ENCODE measurements at places on chromosomes 1 and 21. TPM values are rescaled to one million over a fixed set of nuclear protein-coding genes. Genes with fewer than 3 reads are reported as not detected.

DNA sequence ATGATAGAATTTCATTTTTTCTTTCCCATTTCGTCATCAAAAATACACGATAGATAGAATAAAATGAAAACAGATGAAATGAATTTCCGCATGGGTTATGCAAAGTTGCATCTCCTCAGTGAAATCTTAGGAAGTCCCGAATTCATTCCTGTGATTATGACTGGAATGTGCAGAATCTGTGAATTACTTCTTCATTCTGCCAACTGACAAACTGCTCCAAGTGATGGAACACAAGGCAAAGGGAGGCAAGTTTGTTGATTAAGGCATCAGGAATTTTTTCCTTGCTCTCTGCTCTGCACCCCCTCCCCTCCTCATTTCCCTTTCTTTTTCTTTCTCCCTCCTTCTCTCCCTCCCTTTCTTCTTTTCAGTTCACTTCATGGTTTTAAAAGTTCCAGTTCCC, 37.0 kb upstream of the ADGRL4 start:
- DNase-seq = peak; percentile 47

DNA sequence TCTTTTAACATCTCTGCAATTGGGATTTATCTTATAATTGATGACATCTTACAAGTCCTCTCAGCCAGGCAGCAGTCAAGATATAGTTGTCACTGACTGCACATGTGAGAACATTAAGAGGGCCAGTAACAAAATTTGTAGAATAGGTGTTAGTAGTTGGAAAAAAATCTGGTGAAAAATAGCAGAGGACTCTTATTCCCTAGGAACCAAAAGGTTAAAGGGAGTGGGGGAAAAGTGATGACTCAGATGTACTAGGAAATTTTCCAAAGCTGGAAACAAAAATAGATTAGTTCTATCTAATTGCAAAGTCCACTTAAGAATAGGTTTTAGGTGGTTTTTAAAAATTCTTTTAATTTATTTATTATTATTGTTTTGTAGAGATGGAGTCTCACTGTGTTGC, 3.6 kb downstream of the NUP210L start:
- DNase-seq = no peak

GRCh38 chr1:41608211-41608610, 123.7 kb upstream of the EDN2 start:
- DNase-seq = no peak

DNA sequence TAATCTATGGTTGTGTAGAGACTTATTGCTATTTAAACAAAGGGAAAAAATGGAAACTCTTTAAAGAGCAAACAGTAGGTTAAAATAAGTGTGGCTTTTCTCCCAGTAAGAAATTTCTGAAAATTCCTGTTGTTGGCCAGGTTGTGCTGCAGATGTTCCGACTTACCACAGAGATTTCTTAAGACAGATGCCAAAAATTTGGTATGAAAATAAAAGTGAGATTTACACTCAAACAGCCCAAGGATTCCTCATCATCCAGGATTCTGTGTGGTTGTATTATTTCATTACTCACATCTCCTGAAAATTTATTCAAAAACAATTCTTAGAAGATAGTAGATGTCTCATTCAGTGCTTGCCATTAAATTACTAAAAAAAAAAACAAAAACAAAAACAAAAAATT, 296.7 kb upstream of the PTBP2 start:
- no peak for DNase-seq

DNA sequence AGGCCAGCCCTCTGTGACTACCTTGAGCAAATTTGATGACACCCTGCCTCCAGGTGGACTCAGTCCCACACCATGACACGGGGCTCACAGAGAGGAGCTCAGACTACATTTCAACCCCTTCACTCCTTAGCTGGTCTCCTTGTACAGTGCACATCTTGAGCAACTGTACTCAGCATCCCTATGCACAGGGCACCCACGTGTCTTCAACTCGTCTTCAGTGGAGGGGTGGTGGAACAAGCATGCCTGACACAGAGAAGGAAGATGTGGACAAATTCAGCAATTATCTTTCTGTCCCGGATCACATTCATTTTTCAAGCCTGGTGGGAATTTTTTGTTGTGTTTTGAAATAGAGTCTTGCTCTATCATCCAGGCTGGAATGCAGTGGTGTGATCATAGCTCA, 213.7 kb downstream of the KAZN start:
- no peak for DNase-seq

DNA sequence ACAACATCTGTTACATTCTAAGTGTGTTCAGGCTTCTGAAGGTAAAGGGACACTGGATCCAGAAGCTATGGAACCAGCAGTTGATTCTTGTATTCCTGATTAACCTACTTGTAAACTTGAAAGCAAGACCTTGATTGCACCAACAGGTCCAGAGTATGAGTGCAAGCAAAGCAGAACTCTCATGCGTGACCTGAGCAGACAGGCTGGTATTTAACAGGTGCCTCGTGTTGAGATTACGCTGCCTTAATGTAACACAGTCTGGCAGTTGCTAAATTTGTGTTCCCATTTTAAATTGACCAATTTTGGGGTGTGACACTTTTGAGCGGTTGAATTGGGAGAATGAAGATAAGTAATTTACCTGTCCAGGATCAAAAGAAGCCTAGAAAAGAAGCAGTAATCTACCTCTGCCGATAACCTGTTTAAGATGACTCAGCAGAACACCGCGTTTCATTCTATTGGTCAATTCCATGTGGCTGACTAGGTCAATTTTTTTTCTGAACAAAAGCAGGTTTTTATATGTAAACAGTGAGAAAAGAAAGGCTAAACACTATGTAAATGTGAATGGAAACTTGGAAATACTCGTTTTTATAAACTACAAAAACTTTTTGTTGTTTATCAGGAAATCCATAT, 147.6 kb downstream of the DYRK1A start:
- DNase-seq = no peak

GRCh38 chr1:223504741-223505140, 111.5 kb downstream of the CCDC185 start:
- peak; percentile 95 for DNase-seq

DNA sequence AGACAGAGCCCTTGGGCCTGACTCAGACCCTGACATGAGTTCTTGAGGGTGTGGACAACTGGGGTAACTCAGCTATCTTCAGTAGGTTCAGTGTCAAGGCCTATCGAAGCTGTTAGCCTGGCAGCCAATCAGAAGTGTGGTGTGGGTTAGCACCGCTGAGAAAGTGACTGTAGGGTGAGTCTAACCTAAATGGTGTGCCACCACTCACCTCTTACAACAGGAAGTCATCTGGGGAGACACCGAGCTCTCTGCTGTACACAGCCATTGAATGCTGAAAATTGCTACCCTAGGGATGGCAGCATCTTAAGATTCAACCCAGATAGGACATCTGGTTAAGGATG, 44.6 kb downstream of the RASSF5 start:
- DNase-seq = no peak

GRCh38 chr1:77489910-77490309, 192.5 kb downstream of the ZZZ3 start:
- no peak for DNase-seq

DNA sequence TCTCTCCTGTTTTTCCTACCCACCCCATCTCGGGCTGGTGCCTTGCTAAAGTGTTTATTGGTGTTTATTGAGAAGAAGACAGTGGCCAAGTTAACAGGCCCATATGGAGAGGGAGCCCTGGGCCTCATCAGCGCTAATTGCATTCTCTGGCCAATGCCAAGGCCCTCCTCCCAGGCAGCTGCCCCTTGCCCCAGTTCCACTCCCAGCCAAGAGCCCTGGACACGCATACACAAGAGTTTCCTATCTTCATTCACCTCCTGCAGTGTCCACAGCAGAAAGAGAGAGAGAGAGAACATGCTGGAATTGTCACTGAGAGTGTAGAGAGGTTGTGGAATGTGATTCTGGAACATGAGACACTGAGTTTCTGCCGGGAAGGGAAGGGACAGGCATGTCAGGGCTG, 25.4 kb upstream of the VWA5B1 start:
- DNase-seq = no peak

- DNase-seq = no peak
Measured at GRCh38 chr1:174890024-174890423, 109.7 kb upstream of the CACYBP start.

DNA sequence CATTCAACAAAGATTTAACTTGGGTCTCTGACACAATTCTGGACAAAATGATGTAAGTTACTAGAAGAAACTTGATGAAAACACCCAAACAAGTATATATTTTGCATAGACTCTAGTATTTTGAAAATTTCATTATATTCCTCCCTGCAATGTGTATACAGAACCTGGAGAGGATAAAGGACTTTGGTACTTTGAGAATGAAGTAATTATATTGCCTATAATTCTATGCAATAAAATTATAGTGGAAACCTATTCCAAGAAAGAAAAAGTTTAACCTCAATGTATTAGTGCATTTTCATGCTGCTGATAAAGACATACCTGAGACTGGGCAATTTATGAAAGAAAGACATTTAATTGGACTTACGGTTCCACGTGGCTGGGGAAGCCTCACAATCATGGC, 1146.1 kb downstream of the KCNT2 start:
- no peak for DNase-seq

GRCh38 chr1:171515299-171515698, 30.0 kb downstream of the PRRC2C start:
- DNase-seq = no peak

DNA sequence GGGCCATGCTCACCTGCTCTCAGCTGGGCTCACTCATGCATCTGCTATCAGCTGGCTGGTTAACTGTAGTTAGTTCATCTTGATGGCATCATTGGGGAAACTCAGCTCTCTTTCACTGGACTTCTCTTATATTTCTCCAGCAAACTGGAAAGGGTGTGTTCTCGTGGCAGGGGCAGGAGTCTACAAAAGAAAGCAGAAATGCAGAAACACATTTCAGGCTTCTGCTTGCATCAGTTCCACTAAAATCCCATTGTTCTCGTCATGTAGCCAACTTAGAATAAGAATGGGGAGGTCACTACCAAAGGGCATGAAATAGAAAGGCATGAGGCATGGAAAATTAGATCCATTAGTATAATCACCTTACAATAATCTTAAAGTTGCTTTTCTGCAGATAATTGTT, 207.3 kb downstream of the NRIP1 start:
- DNase-seq = no peak

- no peak for DNase-seq
Measured at GRCh38 chr1:76463278-76463677, 388.7 kb downstream of the ST6GALNAC3 start.

DNA sequence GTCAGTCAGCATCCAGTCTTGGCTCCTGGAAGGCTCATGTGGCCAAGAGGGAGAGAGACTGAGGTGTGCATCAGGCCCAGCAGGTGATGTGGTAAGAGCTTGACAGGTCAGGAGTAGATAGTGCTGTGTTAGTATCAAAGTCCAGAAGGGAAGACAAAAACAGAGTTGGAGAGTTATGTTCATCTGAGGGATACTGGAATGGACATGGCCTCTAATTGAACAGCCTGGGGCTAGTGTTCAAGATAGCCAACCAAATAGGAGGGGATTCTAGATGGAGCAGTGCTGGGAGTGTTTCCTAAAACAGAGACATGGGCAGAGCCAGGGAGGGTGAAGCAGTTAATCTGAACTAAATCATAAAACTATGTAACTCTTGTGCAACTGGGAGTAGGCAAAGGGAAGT, 120.7 kb upstream of the MARK1 start:
- no peak for DNase-seq

The CA6 gene
- total RNA-seq = not detected

The VWA1 gene
- 2.0 TPM for total RNA-seq

The ACAP3 gene
- total RNA-seq = 37.2 TPM

The SERPINC1 gene
- not detected for total RNA-seq

The CCDC24 gene
- 13.9 TPM for total RNA-seq

The TNNI3K gene
- not detected for total RNA-seq

The POFUT2 gene
- 31.0 TPM for total RNA-seq

The AADACL3 gene
- not detected for total RNA-seq

The LIPI gene
- total RNA-seq = not detected

The F13B gene
- not detected for total RNA-seq

The SPRR5 gene
- total RNA-seq = not detected
